HEK293T (cell line): ENCODE measurements at places on chromosomes 7 and 10.

DNA sequence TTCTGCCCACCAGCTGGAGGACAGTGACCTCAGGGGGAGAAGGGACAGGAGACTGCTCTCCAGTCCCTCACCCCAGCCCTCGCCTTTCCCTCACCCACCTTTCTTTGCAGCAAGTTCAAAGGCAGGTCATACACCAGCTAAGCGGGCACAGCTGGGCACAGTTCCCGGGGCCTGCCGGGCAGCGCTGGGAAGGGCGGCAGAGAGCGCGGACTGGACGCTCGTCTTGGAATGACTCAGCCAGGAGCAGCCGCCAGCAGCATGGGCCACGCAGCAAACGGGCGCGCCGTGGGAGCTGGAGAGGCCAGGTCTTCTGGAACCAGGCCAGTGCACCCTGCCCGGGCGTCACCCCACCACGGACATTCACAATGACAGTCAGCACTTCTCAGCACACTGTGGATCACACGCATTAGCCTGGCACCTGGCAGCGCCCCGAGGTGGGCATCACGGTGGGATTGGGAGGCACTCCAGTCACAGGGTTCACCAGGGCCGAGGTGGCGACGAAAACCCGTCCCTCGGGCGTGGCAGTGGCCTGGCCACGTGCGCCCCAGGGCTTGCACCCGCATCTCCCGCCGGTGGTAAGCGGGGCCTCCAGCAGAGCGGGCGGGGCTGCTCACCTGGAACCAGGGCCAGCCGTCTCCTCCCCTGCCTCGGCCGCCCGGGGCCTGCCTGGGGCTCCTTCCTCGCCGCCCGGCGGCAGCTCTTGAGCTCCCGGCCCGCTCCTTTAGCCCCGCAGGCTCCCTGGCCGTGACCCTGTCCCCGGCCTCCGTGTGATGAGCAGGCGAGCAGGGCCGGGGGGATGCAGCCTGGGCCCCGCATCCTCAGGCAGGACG lies 29.0 kb upstream of the WDFY4 start:
- no peak for DNase-seq

GRCh38 chr10:113982296-113982695 lies 61.4 kb upstream of the ADRB1 start:
- no peak for DNase-seq

DNA sequence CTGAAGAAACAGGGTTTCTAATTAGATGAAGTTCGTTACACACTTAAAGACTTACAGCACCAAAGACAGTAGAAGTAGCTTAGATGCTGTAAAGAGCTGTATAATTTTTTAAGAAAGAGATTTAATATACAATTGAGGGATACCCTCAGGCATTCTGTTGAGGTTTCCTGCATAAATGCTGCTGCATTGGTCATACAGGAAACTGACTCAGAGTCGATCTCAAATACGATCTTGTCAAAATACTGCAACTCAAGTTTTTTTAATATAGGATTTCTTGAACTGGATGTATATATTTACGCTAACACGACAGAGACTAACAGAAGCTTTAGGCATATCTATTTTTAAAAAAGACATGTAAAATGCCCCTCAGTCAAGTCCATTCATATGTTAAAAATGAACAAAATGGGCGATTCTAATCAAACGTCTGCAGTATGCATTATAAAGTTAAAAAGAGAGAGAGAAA lies 2.4 kb upstream of the ARID5B start:
- DNase-seq, result no peak

- DNase-seq, result no peak
Observed at GRCh38 chr7:36070230-36070629, 82.8 kb upstream of the EEPD1 start.

- no peak for DNase-seq
Observed at GRCh38 chr10:133012573-133013359, 70.4 kb upstream of the CFAP46 start.

- no peak for DNase-seq
Observed at GRCh38 chr7:128056901-128057300, 25.7 kb upstream of the LRRC4 start.

- no peak for DNase-seq
Observed at GRCh38 chr10:110694820-110695538, 50.8 kb downstream of the RBM20 start.

- no peak for DNase-seq
Observed at GRCh38 chr10:69335063-69335587, 56.8 kb downstream of the HK1 start.

DNA sequence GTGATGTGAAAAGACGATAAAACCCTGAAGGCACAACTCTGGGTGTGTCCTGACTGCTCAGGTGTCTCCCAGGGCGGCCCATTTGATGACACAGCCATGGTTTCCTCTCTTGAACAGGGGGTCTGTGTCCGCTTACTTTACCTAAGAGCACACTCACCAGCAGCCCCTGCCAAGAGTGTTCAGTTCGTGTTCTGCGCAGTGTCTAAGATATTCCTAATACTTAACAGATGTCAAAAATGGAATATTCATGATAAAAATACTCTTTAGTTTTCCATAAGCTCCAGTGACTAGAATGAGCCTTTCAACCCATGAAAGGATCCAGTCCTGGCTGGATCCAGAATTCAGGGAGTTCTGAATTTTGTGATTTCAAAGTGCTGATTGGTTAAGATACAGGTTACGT lies 492.4 kb downstream of the TNS3 start:
- DNase-seq, result no peak

DNA sequence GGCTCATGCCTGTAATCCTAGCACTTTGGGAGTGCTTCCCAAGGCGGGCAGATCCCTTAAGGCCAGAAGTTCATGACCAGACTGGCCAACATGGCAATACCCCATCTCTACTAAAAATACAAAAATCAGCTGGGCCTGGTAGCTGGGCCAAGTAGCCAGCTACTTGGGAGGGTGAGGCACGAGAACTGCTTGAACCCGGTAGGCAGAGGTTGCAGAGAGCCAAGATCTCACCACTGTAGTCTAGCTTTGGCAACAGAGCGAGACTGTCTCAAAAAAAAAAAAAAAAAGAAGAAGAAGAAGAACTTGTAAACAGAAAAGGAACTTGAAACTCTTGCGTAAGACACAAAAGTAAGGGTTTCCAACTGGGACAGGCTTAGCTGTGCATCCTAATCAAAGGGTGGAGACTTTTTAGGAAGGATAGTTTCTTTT lies 5.6 kb upstream of the IFIT2 start:
- DNase-seq, result no peak

DNA sequence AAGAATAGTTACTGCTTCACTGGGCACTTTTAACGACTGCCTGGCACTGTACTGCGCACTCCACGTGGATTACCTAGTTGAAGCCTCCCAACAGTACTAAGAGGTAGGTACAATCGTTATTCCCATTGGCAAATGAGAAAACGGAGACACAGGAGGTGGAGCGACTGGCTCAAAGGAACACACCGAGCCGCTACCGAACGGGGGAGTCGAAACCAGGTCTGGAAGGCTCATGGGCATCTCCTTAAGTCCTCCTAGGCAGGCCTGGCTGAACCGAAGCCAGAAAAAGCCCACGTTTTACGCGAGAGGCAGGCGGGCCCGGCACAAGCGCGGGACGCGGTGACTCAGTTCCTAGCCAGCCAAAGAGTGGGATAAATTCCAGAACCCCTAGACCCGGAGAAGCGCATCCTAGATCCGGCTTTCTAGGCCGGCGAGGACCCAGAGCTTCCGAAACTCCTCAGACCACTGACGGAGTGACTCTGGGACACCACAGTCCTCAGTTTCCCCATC lies 472 bp downstream of the PDAP1 start:
- no peak for DNase-seq

DNA sequence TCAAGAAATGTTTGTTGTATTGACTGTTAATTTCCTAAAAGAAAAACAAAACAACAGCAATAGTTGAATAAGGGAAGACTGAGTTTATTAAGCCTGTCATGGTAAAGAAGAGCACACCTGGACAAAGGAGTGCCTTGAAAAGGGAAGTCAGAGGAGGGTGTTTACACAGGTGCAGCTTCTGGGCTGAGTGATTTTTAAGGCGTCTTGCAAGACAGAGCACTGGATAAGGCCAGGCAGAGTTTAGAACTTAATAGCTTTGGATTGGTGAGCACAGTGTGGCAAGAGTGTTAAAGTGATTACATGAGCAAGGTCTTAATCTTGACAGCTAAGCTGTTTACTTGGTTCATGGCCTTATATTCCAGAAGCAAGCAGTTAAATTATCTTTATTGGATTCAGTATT lies 423.2 kb downstream of the CNTNAP2 start:
- DNase-seq, result no peak

GRCh38 chr7:27883696-27884095 lies 143.7 kb downstream of the TAX1BP1 start:
- no peak for DNase-seq

DNA sequence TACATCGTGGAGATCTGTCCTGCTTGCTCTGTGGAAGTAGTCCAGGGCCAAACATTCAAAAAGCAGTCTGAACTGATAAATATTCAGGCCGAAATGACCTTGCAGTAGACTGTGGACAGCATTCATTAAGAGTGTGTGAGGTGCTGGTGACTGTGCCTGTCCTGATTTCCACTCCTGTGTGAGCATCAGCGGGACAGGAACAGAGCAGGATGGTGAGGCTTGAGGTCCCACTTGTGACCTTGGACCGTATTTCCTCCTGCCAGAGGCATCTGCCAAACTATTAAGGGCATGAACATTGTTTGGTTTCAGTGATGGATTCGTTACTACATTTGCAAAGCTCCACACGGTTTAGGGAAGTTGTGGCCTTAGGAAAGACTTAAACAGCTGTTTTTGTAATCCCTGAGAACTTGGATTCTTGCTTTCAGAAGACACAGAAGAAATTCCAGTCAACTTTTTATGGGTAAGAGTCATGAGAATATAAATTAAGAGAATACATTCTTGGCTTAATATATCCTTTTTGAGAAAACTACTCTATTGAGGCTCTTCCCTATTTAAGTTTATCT lies 32.8 kb downstream of the CCNY start:
- DNase-seq, result no peak

- DNase-seq, result no peak
Observed at GRCh38 chr7:52151559-52151958, 835.0 kb upstream of the COBL start.

DNA sequence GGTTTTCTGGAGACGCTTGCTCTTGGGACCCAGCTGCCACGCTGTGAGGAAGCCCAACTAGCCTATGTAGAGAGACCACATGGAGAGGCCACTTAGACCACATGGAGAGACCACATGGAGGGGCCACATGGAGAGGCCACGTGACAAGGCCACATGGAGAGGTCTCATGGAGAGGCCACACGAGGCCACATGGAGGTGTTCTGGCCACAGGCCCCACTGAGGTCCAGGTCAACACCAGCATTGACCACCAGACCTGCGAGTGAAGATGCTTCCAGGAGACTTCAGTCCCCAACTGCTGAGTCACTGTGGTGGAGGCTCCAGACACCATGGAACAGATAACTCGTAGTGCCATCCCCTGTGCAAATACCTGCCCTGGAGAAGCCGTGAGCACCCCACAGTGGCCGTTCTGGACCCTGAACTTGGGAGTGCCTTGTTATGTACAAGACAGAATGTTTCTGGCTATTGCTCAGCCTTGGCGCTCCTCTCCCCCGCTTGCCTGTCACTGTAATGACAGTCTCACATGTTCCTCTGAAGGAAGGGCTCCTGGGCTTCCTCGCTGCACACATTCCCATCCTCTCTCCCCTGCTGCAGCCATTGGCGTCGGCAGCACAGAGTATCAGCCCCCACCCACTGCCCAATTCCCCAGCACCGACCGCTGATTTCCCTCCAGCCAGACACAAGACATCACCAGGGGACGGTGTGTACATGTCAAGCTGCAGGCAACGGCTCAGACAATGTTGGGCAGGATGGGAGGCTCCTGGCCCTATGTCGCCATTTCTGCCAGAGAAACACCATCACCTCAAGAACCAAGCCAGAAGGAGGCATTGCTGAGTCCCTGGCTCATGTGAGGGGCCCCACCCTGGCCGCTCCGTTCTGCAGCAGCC lies 49.0 kb upstream of the TNRC18 start:
- no peak for DNase-seq

- no peak for DNase-seq
Observed at GRCh38 chr10:111015181-111015580, 61.6 kb upstream of the ADRA2A start.

DNA sequence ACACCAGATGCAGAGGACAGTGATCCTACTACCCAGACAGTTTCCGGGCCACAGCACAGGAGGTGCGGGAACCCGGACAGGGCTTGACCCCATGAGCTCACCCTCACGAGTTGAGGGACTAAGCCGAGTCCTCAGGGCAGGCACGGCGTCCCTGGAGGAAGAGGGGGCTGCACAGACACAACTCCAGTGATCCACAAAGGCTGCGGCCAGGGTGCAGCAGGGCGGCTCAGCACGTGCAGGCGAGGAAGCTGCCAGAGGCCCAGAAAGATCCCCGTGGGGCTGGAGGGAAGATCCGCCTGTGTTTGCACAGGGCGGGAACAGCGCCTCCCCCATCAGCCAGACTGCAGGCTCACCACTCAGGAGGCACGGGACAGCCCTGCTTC lies 45.9 kb upstream of the TMEM72 start:
- no peak for DNase-seq

- DNase-seq, result no peak
Observed at GRCh38 chr7:129949292-129950133, 3.2 kb downstream of the UBE2H start.

- no peak for DNase-seq
Observed at GRCh38 chr10:9800571-9800970, 1217.1 kb upstream of the CELF2 start.

GRCh38 chr7:150481186-150481920 lies 30.9 kb downstream of the GIMAP8 start:
- no peak for DNase-seq

DNA sequence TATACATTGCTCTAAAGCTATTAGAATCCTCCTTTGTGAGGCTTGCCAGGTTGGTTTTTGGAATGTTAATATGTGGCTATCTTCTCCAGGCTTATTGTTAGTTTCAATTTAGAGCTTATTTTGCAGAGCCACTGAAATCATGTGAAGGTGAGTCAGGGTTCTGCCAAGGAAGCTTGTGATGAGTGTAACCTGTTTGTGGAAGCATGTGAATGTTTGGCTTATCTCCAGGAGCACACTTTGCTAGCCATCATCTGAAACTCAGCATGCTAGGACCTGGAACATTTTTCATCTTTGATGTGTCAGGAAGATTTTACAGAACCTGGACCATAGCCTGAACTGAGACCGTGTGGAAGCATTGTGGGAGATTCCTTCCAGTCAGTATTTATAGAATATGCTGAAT lies 197.3 kb downstream of the PPP1R9A start:
- DNase-seq, result no peak

GRCh38 chr10:11107948-11108347 lies 90.3 kb downstream of the CELF2 start:
- no peak for DNase-seq

DNA sequence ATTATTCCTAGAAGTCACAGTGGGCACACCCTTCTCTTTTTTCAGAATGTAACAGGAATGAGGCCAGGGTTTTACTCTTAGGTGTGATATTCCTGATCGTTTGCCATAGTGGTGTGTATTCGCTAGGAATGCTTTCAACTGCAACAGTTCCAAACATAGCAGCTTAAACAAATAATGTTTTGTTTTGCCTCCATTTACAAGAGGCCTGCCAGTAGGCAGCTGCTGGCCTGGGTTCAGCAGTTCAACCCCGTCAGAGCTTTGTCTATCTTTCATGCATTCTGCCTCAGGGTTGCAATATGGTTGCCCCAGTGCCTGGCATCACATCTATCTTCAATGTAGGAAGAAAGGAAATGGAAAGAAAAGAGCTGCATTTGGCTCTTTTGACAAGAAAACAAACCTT lies 21.7 kb upstream of the RET start:
- no peak for DNase-seq

GRCh38 chr10:118873738-118874105 lies 119.0 kb upstream of the CACUL1 start:
- no peak for DNase-seq

- no peak for DNase-seq
Observed at GRCh38 chr10:97596101-97597082, 6.9 kb downstream of the C10orf62 start.

- DNase-seq, result no peak
Observed at GRCh38 chr10:6052247-6053221, 9.6 kb downstream of the IL2RA start.
